ENCODE measurements at places on chromosomes 2 and 18.

GRCh38 chr2:183950673-183951072, 647.7 kb upstream of the ZNF804A start:
- DNase-seq: no peak

GRCh38 chr2:5942204-5942603, 250.0 kb downstream of the SOX11 start:
- no peak for DNase-seq

GRCh38 chr18:42586601-42587000, 528.9 kb downstream of the RIT2 start:
- DNase-seq: peak; percentile 51

- DNase-seq: no peak
These were observed 124.2 kb downstream of the MRO start for GRCh38 chr18:50695431-50696176.

- peak; percentile 82 for DNase-seq
These were observed 70.8 kb upstream of the SMAD7 start for GRCh38 chr18:49021433-49022129.

DNA sequence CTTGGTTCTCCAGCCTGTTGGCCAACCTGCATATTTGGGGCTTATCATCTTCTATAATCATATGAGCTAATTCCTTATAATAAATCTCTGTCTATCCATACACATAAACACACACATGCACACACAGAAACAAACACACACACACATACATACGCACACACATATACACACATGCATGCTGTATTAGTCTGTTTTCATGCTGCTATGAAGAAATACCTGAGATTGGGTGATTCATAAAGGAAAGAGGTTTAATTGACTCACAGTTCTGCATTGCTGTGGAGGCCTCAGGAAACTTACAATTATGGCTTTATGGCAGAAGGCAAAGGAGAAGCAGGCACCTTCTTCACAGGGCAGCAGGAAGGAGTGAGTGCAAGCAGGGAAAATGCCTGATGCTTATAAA, 707.4 kb upstream of the CDH2 start:
- no peak for DNase-seq

GRCh38 chr2:224958873-224959272, 83.4 kb downstream of the DOCK10 start:
- DNase-seq: no peak

GRCh38 chr2:216392945-216393840, 19.1 kb upstream of the SMARCAL1 start:
- DNase-seq: no peak

- DNase-seq: no peak
These were observed 37.4 kb upstream of the NOL4 start for GRCh38 chr18:34261865-34262780.

- DNase-seq: no peak
These were observed 8.8 kb upstream of the RAPH1 start for GRCh38 chr2:203543898-203544328.

DNA sequence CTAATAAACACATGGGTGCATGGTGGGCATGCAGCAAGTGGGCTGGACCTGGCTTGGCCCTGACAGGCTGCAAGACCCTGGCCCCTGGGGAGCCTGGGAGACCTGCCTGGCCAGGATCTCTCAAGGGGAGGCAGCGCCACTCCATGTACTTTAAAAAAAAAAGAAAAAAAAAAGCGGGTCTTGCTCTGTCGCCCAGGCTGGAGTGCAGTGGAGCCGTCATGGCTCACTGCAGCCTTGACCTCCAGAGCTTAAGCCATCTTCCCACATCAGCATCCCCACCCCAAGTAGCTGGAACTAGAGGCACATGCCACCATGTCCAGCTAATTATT, 29.5 kb upstream of the SEMA4C start:
- no peak for DNase-seq

- no peak for DNase-seq
These were observed 34.5 kb downstream of the EMILIN2 start for GRCh38 chr18:2881088-2881839.

GRCh38 chr2:240298803-240299709, 136.4 kb upstream of the GPC1 start:
- DNase-seq: no peak

DNA sequence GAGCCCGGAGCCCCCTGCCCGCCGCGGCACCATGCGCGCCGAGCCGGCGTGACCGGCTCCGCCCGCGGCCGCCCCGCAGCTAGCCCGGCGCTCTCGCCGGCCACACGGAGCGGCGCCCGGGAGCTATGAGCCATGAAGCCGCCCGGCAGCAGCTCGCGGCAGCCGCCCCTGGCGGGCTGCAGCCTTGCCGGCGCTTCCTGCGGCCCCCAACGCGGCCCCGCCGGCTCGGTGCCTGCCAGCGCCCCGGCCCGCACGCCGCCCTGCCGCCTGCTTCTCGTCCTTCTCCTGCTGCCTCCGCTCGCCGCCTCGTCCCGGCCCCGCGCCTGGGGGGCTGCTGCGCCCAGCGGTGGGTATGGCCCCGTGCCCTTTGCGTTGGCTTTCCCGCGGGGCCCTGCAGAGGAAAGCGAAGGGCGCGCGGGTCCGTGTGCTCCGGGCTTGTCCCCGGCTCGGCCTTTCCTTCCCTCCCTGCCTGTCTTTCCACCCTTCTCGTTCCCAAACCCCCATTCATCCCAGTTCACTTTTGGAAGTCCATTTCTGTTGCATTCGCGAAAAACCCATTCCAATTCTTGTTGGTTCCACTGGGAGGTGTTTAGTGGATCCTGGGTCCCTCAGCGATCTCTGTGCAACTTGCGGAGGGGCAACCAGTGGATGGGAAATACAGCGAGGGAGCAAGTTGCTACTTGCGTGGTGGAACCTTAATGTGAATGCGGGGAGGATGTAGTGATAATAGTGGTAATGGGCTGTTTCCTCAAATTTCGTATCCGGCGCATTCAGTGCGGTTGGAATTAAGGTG, 599 bp downstream of the ADAM23 start:
- DNase-seq: peak; percentile 24

GRCh38 chr2:199684832-199685231, 166.2 kb downstream of the FTCDNL1 start:
- DNase-seq: no peak

- DNase-seq: peak; percentile 52
These were observed 12.3 kb upstream of the CNGA3 start for GRCh38 chr2:98333922-98334321.

DNA sequence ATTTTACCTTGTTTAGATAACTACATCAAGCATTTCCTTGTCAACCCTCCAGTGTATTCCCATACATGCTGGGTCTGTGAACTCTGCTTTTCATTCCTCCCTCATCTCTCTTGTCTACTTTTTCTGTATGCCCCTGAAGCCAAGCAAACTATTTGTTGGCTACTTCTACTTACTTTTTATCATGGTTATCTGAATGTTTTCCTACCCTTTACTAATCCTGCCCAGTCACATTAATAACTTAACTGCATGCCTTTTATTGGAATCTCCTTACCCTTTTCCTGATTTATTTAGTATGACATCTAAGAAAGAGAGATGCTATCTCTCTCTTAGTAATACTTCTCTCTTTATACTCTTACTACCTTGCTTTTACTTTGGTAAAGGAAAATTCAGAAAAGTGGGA, 17.0 kb downstream of the DCAF17 start:
- no peak for DNase-seq

DNA sequence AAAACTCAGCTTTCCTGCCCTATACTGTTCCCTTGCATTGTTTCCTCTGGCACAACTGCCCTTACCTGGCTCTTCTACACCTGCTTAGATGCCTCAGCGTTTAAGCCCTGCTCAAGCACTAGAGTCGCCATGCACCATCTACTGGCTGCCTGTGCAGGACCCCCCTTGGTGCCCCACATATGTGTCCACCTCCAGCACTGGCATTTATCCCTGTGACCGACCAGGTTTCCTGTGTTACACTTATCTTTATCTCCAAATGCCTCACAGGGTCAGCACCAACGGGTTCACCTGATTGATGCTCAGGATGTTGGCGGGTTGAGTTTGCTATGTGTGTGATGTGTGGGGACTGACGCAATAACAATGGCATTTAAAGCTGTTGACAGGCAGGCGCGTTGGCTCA, 177.5 kb downstream of the TMEM18 start:
- no peak for DNase-seq

GRCh38 chr2:178084273-178084672, 11.7 kb upstream of the PDE11A start:
- DNase-seq: no peak

- no peak for DNase-seq
These were observed 29.6 kb downstream of the SLC25A12 start for GRCh38 chr2:171864357-171864985.

- DNase-seq: no peak
These were observed 691.3 kb downstream of the LRP1B start for GRCh38 chr2:141439524-141439923.

DNA sequence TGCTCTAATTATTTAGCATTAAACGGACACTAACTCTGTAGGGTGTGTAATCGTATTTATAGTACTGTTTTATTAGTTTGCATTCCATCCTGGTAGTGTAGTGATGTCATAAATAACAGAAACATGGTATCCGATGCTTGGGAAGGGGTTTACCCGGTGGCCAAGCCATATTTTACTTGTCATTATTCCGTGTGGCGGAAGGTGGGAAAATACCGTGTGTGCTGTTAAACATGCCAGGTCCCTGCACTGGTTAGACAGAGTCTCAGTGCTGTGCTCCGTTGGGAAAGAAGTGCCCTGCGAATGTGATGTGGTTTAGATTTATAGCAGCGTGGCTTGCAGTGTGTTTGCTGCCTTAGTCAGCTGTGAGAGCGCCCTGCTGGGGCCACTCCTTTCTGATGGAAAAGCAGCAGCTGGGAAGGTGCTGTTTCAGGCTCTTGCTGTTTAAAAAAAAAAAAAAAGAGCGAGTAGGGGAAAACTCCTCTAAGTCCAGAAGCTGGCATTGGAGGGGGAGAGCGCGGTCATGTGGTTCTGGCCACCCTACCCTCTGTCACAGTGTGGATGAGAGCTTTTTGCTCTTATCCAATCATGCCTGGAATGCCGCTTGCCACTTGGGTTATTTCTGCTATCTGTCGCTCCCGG, 211.0 kb downstream of the NEDD4L start:
- DNase-seq: no peak

- DNase-seq: no peak
These were observed 91.7 kb upstream of the RMDN2 start for GRCh38 chr2:37833423-37833822.

DNA sequence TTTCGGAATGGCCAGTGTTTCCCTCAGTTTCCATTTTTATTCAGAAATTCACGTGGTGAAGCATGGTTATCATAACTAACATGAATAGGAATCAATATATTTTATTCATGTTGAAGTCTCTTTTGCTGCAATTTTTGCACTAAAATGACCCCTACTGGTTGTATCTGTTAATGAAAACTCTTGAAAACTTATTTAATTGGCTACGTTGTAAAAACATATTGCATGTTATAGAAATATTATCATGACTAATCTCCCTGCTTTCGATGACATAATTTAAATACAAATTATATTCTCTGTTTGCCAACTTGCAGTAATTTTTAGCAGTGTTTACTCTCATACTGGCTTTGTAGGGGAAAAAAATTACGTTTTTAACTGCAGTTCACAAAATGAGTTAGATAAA, 3.5 kb downstream of the CRIM1 start:
- DNase-seq: no peak

GRCh38 chr2:186348200-186348599, 137.9 kb upstream of the ZC3H15 start:
- no peak for DNase-seq

DNA sequence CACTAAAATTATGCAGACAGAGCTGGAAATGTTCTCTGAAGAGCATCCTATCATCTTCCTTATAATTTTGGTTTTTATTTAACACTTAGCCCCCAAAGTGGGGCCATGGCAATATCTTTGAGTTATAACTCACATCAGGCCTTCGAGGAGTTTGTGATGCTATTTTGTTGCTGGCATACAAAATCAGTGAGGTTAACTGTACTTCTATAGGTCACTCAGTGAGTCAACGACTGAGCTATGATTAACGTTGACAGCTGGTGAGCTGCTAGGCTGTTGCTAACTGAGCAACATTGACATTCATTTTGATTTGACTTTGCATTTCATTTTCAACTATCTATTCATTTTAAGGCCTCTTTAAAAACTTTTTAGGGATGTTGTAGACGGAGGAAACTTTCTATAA, 50.0 kb downstream of the GPD2 start:
- DNase-seq: no peak

DNA sequence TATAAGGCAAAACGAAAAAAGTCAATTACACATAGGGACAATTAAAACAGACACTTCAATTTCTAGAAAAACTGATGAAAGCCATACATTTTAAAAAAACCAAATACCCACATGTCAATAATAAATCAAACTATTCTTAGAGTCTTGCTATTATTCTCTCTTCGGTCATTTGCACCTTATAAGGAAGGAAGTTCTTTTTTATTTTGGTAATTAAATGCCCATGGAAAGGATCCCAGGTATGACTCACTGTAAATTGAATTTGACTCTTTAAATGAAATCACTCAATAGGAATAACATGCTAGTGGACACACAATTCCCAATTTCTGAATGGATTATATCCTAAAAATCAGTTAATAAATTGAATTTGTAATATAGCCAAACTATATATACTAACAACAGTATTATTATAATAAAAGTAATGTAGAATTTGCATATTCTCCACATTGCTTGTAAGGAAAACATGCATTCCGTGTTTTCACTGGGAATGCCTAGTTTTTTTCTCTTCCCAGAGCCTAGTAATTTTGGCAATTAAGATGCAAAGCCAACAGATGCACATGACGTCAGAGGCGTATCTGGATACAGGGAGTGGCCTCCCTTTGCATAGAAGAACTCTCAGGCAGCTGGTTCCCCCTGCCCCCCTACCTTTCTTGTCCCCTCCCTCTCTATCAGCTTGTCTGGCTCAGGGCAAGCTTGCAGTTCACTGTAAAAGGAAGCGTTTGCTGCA, 153.5 kb upstream of the PGAP1 start:
- peak; percentile 17 for DNase-seq

DNA sequence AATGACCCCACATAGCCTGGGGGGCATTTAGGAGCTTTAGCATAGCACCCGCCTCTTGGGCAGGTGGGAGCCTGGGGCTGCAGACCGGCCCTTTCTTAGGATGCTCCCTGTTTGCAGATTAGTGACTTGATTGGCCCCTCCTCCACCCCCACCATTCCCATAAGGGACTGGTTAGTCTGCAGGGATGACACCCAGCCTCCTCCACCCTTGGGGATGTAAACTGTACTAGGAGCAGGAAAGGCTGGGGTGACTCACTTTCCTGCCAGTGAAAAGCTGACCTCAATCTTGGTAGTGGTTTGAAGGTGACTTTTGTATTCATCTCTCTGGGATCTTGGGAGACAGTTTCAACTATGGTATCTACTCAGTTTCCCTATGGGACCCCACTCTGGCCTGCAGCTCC, 24.2 kb downstream of the CTIF start:
- DNase-seq: no peak
